ENCODE measurements at places on chromosomes 3 and 15.

- DNase-seq, result no peak
Measured at GRCh38 chr3:4398120-4398940, 68.7 kb downstream of the SUMF1 start.

- no peak for DNase-seq
Measured at GRCh38 chr15:36075333-36075732, 504.1 kb upstream of the CDIN1 start.

GRCh38 chr15:41874736-41875135 lies 19.1 kb downstream of the SPTBN5 start:
- DNase-seq, result no peak

- DNase-seq, result no peak
Measured at GRCh38 chr3:142239421-142239820, 14.0 kb upstream of the GK5 start.

DNA sequence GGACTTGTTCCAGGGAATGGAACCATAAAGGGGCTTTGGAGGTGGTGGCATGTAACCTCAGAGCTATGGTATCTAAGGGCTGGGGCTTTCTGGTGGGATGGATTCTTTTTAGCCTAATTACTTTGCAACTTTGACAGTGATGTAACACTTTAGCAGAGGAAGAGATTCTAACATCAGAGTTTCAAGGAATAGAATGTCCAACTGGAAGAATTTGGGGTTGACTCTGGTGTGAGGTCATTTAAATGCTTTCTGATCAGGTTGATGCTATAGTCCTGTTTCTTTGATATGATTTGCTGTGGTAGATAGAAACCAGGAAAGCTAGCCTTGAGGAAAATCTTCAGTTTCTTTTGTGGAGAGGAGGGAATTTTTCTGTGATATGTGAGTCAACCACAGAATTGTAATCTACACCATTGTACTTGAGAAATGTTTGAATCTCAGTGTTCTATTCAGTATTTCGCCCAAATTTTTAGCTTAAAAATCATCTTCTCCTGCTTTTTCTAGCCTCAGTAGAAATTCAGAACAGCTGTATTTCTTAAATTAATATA lies 40.0 kb downstream of the ATP2C1 start:
- no peak for DNase-seq
